ENCODE measurements at places on chromosomes 1 and 21. TPM values are rescaled to one million over a fixed set of nuclear protein-coding genes. Genes with fewer than 3 reads are reported as not detected.

DNA sequence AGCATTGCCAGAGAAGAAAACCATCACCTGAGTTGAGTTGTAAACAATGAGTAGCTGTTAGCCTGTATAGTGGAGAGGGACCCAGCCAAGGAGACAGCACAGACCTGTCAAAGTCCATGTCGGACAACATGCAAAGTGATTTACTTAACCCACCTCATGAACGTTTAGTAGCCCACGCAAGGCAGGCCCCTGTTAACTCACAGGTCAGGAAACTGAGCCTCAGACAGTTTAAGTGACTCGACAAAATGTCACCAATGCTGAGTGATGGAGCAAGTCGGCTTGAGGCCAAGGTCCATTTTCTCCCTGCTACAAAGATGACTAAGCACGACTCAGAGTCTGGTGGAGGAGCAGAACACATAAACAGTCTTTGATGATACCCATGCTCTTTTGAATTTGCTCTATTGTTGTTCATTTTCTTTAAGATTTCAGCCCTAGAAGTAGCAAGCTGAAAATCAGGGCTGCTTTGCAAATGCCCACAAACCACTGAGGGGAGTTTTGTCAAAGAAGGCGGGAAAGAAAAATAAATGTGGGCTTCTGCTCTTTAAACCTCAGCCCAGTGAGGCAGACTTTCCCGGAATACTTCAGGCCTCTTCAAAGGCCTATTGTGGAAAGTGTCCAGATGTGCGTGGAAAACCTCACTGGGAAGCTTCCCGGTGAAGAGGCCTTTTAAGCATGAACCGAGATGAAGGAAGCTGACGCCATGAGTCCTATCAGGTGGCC is 83.8 kb upstream of the HOOK1 start:
- peak; percentile 83 for DNase-seq

- no peak for DNase-seq
Measured at GRCh38 chr1:41484402-41485241, at the start of gene EDN2. EDN2 (minus strand) TSS chr1:41484683; CDS start chr1:41484601, 82 bp downstream.

AMY1A gene
- polyA plus RNA-seq, result not detected

GRCh38 chr1:46582972-46583371 is 21.1 kb downstream of the MKNK1 start:
- DNase-seq, result no peak

AGBL4 gene
- not detected for polyA plus RNA-seq

All from BJ (cell line).